ENCODE measurements at places on chromosomes 5 and 9. TPM values are rescaled to one million over a fixed set of nuclear protein-coding genes. Genes with fewer than 3 reads are reported as not detected.

GRCh38 chr9:72592502-72593403 lies 71.3 kb downstream of the TMC1 start:
- DNase-seq = no peak

DNA sequence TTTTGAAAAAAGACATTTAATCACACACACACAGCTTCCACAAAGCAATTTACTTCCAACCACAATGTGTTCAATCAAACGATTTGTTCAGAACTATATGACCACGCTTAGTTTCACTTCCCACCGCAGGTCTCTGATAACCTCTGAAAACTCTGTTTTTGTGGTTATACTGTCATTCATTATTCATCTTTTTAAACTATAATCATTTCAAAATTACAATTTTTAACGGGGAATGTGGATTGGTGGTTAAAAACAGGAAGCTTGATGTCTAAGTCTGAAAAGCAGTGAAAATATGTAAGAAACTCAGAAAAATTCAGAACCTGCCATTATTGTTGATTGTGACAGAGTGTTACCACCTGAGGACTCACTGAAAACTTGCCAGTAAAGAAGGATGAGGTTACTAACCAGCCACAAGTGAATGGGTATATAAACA lies 12.7 kb upstream of the TMEM174 start:
- DNase-seq = no peak

- DNase-seq = no peak
Observed at GRCh38 chr5:157273131-157273556, 7.2 kb downstream of the CYFIP2 start.

- no peak for DNase-seq
Observed at GRCh38 chr5:88390096-88390441, 121.4 kb upstream of the TMEM161B start.

GRCh38 chr9:125580701-125581286 lies 126.2 kb downstream of the MAPKAP1 start:
- DNase-seq = no peak

DNA sequence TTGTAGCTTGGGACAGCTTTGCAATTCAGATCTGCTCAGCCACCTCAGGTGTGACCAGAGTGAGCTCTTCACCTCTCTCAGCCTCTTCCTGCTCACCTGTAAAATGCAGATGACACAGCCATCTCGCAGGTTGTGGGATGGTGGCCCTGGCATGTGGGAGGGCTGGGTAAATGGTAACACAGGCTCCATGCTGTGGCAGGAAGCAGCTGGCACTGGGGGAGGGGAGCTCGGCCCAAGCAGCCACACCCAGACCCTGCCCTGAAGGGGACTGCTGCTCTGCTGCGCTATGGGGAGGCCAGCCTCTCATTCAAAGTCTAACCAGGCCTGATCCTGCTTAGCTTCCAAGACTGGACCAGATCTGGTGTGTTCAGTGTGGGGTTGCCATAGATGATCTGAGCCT lies 24.1 kb downstream of the PHF2 start:
- DNase-seq = peak; percentile 29

DNA sequence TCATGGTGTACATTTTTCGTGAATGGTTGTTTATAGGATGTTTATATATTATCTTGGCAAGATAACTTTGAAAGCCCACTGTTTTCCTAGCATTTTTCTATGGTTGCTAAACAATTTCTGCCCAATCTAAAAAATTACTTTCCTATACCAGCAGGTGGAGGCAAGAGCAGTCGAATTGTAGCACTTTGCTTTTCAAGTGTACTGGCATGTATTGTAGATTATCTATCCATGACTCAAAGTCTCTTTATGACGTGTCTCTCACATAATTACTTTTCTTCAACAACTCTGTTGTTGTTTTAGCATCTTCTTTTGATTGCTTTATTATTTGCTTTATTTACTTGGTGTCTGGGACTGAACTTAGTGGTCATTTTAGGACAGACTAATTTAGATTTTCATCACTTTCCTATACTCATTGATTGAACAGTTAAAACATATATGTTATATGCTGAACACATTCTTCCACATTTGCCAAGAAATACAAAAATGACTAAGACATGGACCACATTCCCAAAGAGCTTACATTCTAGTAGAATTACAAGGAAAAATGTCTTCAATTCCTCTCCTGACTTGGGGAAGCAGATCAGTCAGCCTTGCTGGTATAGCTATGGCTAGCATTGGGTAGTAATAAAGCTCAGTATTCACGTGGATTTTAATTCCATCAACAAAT lies 20.7 kb downstream of the NLN start:
- DNase-seq = no peak

DNA sequence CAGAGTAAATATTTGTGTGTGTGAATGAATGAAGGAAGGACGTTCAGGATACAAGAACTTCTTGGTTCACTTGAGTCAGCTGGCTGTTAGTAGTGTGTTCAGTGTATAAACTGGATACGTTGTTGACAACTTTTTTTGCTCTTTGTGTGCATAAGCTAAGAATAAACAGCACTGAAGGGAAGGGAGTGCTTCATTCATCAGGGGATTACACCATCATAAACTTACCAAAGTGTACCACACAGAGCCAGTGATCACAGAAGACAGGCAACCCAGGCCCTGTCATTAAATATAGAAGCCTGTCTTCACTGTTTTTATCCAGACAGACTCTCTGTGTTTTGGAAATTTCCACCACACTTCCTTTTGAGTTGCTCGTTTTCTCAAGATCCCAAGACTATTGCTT lies 55.5 kb upstream of the MEF2C start:
- no peak for DNase-seq

- DNase-seq = no peak
Observed at GRCh38 chr5:14153932-14154731, 11.0 kb downstream of the TRIO start.

DNA sequence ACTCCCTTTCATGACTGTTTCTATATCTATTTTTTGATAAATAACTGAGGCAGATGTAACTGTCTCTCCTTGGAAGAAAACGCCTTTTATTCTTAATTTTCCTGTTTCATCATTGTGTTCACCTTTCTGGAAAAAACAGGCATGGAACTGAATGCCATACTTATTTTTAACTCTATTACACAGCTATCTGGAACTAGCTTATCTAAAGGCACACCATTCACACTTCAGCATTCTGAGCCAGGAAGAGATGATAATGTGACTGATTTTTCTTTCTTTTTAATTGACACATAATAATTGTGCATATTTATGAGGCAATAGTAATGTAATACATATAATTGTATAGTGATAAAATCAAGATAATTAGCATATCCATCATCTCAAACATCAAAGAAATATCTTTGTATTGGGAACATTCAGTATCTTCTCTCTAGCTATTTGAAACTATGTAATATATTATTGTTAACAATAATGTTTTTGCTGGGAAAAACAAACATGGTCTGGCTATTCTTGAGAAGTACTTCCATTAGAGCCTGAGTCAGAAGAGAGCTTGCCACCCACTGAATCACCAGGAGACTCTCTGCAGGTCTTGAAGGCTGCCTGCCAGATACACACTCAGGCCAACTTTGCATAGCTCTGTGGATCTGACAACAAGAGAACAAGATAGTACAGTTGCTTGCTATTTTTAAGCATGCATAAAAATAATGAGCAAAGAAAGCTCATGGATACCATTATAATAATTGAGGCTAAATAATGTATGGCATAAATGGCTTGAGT lies 501.0 kb upstream of the EDIL3 start:
- DNase-seq = no peak

DNA sequence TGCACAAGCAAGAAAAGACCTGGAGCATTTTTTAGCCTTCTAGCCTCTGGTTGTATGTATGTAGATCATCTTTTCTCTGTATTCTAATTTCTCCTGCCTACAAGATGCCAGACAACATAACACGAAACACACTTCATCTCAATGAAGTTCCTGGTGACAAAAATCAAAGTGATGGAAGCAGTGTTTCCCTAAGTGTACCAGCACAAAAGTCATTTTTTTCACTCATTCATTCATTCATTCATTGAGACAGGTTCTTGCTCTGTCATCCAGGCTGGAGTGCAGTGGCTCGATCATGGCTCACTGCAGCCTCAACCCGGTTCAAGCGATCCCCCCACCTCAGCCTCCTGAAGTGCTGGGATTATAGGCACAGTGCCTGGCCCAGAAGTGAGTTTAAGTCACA lies 71.5 kb upstream of the SAP30L start:
- DNase-seq = no peak

DNA sequence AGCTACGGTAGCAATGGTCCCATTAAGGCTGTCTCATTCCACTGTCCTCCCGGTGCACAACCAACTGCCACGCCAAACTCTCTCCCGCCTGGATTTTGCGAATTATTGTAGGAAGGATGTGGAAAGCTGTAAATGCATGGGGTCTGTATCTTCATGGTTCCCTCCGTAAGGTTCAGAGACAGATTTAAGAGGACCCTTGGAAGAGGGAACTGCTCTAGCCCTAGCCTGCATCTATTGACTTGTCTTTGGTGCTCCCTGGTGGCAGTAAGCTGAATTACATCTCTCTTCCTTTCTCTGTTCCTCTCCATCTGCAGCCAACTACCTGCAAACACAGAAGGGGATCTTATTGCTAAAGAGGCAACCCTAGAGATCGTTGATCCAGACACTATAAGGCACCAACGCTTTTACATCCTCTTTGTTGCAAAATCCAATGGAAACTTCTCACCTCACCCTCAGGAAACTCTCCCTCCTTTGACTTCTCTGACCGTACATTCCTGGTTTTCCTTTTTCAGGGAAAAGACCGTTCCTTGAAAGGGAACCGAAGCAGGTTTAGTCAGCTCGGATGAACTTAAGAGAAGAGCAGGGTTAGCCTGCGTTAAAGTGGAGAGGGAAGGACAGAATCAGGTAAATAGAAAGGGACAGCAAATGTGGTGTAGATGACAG lies 11.9 kb downstream of the CAPSL start:
- DNase-seq = no peak

- DNase-seq = peak; percentile 43
Observed at GRCh38 chr9:135300346-135301141, 179.0 kb upstream of the PPP1R26 start.

GRCh38 chr9:61666310-61666709 lies 476.5 kb downstream of the SPATA31A7 start:
- no peak for DNase-seq

- no peak for DNase-seq
Observed at GRCh38 chr9:129331772-129332500, 153.9 kb upstream of the IER5L start.

DNA sequence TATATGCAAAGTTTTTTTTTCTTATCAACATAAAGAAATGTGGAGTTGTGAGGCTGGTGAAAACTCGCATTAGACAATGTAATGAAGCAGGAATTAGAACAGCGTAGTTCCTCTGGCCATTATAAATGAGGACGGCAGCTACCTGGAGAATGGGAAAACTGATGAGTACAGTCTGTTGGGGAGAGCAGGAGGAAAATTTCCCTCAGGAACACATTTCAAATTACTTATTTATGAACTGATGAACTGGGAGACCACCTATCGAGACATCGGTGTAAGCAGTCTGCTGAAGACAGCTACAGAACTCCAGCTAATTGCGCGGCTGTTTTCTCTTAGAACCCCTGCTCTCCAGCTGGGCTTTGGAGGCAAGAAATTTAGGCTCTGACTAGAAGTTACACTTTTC lies 343.9 kb upstream of the CLINT1 start:
- DNase-seq = no peak

- DNase-seq = no peak
Observed at GRCh38 chr5:57468481-57469163, 14.0 kb downstream of the ACTBL2 start.

DNA sequence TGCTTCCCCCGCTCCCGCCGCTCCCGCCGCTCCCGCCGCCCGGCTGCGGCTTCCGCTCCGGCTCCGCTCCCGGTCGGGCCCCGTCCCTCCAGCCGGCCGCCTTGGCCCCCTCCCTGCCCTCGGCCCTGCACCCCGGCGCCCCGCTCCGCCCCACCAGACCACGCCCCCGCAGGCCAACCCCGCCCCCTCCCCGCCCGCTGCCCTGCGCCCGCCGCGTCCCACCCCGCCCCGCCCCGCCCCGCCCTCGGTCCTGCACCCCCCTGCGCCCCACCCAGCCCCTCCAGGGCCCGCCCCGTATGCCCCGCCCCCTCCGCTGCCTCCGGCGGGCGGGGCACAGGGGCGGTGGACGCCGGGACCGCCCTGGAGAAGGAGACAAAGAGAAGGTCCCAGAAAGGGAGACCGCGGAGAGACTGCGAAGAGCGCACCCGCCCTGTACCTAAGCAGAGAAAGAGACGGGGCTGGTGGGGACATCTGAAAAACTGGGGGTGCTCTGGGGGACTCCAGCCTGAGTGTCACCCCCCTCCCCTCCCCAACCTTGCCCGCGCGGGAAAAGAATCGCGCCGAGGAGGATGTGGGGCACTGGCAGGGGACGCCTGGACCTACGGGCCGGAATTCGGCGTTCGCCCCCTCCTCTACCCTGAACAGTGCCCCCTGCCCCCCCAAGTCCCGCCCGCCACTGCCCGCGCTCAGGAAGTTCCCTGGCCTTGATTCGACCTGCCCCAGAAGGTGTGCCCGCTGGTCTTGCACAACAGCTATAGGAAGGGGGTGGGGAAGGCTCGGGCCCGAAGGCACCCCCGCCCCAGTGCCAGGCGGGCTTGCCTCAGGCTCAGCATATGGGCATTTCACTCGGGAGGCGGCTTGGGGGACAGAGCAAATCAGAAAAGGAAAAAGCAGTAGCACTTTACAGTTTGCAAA lies 42.8 kb upstream of the STXBP1 start:
- DNase-seq = peak; percentile 78

DNA sequence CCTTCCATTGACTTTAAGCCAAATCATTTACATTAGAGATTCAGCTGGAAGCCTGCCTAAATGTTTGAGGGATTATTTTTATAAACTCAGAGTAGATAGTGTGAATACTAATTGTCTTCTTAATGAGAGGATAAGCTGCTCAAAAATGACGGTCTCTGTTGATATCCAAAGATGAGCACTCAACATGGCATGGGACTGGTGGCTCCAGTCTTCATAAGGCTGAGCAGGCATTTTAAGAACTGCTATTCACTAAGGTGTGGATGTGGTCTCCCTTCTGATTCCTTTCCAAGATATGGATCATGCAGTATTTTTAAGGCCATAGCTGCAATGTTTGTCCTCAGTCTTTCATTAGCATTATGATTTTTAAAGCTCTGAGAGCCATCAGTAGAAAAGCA lies 377.5 kb upstream of the RIOK2 start:
- no peak for DNase-seq

GRCh38 chr5:88944751-88945531 lies 62.0 kb upstream of the MEF2C start:
- no peak for DNase-seq

GRCh38 chr5:51559921-51560658 lies 176.8 kb downstream of the ISL1 start:
- DNase-seq = no peak

- DNase-seq = no peak
Observed at GRCh38 chr9:81052846-81053245, 636.5 kb downstream of the TLE1 start.

GRCh38 chr9:78927099-78927940 lies 630.4 kb downstream of the PSAT1 start:
- DNase-seq = no peak

Gene NR5A1
- 0.40 TPM for total RNA-seq

Gene C5orf58
- not detected for total RNA-seq

Gene POLR3G
- 2.2 TPM for total RNA-seq

Gene KIAA0825
- total RNA-seq = 3.1 TPM

Gene PCDHA1
- total RNA-seq = not detected

Gene LYSMD3
- total RNA-seq = 12.6 TPM

Gene GRXCR2
- not detected for total RNA-seq

Gene ADAM19
- 2.9 TPM for total RNA-seq

Gene SPATA9
- total RNA-seq = 0.25 TPM

Gene LURAP1L
- total RNA-seq = 12.7 TPM

Gene COL27A1
- 51.0 TPM for total RNA-seq

Gene ETF1
- total RNA-seq = 28.1 TPM

Gene PDCD1LG2
- total RNA-seq = 0.73 TPM

Gene LMNB1
- total RNA-seq = 4.6 TPM

Gene IL33
- total RNA-seq = 9.3 TPM

Gene PCDHGC3
- 8.5 TPM for total RNA-seq
